ENCODE measurements at places on chromosomes 2 and 18.

DNA sequence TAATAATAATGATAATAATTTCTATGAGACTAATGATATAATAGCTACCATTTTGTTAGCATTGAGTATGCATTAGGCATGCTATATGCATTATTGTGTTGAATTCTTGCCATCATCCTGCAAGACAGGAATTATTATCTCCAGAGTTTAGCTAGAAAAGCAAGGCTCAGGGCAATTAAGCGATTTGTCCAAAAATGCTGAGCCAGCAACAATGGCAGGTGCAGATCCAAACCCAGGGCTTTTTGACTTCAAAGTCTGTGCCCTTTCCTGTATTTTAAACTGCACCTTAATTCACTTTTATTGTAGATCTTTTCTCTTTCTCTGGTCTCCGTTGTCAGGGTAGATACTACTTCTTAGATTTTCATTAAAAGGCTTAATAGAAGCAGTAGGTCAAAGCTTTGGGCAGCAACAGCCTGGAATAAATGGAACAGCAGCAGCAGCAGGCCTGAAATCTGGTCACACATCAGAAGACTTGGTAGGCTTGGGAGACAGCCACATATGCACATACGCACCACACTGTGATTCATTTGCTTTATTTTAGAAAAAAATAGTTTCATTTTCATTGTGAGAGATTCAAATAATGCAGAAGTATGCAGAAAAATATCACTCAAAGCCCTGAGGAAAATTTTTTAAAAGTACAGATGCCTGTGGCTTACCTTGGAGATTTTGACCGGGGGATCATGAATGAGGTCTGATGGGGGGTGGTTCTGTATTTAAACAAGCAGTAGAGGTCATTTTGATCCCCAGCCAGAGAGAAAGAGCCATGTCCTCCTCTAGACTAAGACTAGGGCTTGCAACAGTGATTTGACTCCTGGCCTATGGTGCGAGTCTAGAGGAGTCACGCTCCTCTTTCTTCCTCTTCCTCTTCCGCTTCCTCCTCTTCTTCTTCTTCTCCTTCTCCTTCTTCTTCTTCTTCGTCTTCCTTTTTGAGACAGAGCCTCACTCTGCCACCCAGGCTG, 455.7 kb downstream of the TSN start:
- no peak for DNase-seq

DNA sequence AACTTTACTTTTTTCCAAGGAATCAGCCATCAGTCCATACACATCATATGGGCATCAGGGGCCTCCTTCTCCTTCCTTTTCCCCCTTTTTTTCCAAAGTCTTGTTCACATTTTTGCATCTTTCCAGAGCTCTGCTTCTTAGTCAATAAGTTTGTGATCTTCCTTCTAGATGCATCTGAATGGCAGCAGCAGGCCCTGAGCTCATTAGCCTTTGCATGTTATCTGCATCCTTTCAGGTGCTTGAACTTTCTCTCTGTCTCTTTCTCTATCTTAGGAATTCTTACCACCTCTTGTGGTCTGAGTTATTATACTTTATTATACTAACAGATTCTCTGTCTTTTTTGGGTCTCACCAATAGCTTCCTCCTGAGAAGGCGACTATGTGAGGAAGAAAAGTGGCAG, 312.4 kb upstream of the FANCL start:
- DNase-seq: no peak

DNA sequence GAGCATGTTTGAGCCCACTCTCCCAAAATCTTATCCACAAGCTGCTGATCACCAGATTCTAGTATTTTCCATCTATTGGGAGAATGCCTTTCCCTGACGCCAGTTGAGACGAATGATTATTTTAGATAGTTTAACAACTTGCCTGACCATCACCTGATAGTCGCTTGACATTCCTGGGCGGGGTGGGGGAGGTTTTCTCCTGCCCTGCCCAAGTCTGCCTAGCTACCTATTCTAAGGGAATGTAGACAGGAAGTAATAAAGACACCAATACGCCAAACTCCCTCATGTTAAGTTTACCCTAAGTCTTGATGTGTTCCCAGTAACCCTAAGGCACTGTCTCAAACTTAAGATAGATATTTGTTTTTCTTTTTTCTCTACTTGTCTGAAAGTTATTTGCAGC, 4.6 kb upstream of the ACAA2 start:
- no peak for DNase-seq

DNA sequence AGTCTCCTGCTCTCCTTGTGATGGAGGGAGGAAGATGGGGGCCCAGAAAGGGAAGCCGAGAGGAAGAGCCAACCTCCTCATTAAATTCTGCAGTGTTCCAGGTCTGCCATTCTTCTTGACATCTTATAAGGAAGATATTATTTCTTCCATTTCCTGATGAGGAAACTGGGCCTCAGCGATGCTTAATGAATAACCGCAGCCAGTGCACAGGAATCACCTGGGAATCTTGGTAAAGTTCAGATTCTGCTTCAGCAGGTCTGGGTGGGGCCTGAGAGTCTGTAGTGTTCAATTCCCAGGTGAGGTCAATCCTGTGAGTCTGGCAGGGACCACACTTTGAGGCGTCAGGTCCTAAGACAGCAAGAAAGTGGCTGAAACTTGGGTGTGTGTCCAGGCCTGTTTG, 17.3 kb downstream of the PCARE start:
- DNase-seq: no peak

DNA sequence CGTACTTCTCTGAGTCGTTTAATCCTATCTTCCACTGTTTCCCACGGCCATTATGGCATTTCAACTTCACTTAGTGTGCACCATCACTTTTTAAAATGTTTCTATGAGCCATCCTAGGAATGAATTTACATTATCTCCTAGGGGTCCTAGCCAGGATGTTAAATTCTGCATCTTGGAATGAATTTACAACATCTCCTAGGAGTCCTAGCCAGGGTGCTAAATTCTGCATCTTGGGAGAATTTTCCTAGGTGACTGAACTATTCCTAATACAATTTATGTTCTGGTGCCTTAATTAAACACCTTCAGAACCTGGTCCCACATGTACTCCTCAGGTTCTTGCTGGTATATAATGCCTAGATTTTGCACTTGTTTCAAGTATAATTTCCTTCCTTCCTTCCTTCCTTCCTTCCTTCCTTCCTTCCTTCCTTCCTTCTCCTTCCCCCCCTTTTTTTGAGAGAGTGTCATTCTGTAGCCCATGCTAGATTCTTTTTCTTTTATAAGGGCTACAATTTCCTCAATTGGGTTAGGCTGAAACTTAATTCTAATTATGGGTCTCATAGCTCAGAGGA, 72.1 kb downstream of the TBR1 start:
- DNase-seq: no peak
